ENCODE measurements at places on chromosomes 11 and 22.

DNA sequence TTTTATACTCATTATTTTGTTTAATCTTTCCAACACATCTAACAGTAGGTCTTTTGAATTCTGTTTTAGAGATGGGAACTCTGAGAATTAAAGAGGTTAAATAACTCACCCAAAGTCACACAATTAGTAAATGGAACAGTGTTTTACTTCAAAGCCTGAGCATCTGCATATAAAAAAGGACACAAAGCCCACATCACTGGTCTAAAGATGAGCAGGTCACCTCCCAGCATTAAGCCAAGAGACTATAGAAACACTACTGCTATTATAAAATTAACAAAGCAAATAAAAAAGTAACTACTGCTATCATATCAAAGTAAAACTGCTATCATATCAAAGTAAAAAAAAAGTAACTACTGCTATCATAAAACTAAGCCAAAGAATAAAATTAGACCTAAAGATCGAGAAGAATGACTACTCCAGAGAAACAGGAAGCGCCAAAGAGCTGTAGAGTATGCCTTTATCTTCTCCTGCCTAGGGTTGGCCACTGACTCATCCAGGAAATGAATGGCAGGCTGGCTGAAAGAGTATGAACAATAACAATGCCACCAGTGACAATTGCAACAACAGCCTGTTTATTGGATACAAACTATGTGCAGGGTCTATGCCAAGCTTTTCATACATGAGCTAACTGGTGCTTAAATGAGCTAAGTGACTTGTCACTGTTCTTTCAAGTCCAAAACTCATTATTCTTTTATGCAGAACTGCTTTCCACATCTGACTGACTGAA lies 1153.0 kb upstream of the TENM4 start:
- DNase-seq, result peak; percentile 69

DNA sequence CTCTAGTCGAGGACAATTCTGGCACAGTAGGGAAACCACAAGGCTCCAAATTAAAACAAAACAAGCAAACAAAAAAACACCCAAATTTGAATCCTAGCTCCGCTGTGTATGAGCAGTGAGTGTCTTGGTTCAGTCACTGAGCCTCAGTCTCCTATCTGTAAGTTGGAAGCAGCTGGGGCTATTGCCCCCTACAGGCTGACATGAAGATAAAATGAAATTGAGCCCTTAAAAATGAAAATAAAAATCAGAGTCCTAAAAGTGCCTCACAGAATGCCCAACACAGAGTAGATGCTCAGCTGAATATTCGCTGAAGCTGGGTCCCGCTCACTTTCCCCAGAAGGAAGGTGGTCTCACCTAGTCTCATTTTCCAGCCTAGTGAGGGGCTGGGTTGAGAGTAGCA lies 65.2 kb downstream of the PDE2A start:
- no peak for DNase-seq

DNA sequence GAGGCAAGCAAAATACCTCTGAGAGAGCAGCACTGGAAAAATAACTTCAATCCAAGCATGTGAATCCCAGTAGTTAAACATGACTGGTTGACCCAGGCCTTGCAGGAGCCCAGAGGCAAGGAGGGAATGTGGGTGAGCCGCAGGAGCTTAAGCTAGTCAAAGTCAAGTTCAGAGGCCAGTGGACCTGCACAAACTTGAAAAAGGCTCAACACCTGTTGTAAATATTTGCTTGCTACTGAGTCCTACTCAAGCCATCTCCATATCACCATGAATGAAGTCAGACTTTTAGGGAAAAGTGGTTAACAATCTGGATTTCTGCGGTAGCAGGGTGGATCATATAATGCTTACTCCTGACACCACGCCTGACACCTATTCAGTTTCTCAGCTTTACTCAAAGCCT lies 4.8 kb upstream of the CAT start:
- no peak for DNase-seq

DNA sequence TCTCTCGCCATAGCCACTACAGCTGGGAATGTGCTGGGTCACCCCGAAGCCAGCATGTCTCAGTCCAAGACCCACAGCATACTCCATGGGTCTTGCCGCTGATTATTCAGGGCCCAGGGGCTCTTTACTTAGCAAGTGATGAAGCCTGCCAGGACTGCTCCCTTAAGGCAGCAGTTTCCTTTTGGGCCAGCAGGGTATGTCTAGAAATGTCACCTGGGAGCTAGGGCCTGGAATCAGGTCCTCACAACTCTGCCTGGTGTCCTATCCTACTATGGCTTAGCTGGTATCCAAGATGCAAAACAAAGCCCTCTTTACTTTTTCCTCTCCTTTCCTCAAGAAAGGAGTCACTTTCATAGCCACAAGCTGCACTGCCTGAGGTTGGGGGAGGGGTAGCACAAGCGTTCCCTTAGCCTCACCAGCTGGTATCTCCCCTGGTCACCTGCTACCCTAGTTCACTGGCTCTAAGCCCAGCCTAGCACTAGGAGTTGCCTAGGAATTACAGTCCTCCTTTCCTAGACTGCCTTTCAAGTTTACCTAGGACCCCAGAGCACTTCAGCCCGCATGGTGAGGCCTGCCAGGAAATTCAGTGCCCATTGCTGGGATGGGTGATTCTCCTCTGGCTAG lies 22.6 kb upstream of the NCR3LG1 start:
- DNase-seq, result no peak

GRCh38 chr11:133163463-133164419 lies 368.6 kb downstream of the OPCML start:
- DNase-seq, result no peak
